ENCODE measurements at places on chromosomes 4 and X. TPM values are rescaled to one million over a fixed set of nuclear protein-coding genes. Genes with fewer than 3 reads are reported as not detected.

Gene ARAP2
- total RNA-seq = 3.6 TPM

Gene HMGB2
- total RNA-seq = 29.2 TPM

Gene SYNPO2
- 20.9 TPM for total RNA-seq

Gene CD38
- under 0.01 TPM for total RNA-seq

Gene ARMCX2
- 89.6 TPM for total RNA-seq

Gene MSN
- total RNA-seq = 236 TPM

Gene TSPAN6
- 37.3 TPM for total RNA-seq

Gene RHOXF2
- under 0.01 TPM for total RNA-seq

Gene TLR7
- under 0.01 TPM for total RNA-seq

DNA sequence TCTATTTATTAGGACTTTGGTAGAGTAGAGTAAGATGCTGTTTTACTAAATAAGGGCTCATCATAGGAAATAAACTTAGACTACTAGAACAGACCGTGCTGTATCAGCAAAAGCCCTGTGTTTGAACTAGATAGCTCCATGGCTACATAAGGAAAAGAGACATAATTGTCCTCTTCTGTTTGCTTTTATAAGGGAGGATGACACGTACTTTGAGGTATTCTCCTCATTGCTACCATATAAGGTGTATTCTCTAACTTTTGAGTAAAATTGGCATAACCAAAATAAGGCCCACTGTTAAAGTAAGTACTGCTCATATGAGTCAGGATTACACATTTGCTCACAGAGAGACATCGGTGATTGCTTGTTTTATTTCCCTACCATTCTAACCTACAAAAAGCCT lies 64.3 kb downstream of the PDLIM5 start:
- peak overlapping the region; percentile 88 for H3K27ac ChIP-seq
- H3K4me1 ChIP-seq = peaks cover 45% of the 10 kb centered on the region
- peaks cover 8% of the 10 kb centered on the region for H3K36me3 ChIP-seq
- H3K4me3 ChIP-seq = no peak overlapping the region
- H3K27me3 ChIP-seq = no peaks in the 10 kb centered on the region

- no peaks in the 10 kb centered on the region for H3K36me3 ChIP-seq
- DNase-seq = peak; percentile 61
- H3K4me3 ChIP-seq = no peak overlapping the region
- no peaks in the 10 kb centered on the region for H3K4me1 ChIP-seq
Observed at GRCh38 chrX:46803140-46803539, 33.7 kb upstream of the RP2 start.

DNA sequence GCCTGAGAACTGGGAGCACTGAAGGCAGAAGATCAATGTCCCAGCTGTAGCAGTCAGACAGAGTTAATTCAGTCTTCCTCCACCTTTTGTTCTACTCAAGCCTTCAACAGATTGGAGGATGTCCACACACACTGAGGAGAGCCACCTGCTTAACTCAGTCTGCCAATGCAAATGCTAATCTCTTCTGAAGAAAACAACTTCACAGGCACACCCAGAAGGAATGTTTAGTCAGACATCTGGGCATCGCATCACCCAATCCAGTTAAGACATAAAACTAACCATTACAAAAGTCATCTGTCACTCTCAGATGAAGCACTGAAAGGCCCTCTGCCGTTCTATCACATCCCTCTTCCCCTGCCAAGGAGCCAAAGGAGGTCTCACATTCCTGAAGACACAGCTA lies 173.7 kb downstream of the CENPC start:
- no peak overlapping the region for H3K4me3 ChIP-seq
- no peak overlapping the region for H3K27ac ChIP-seq
- no peaks in the 10 kb centered on the region for H3K4me1 ChIP-seq
- no peaks in the 10 kb centered on the region for H3K36me3 ChIP-seq
- DNase-seq = no peak
- no peaks in the 10 kb centered on the region for H3K27me3 ChIP-seq

GRCh38 chr4:3013839-3014350 lies 50.5 kb downstream of the GRK4 start:
- H3K4me1 ChIP-seq = peaks cover 9% of the 10 kb centered on the region
- no peak overlapping the region for H3K27ac ChIP-seq
- H3K27me3 ChIP-seq = no peaks in the 10 kb centered on the region
- DNase-seq = peak; percentile 29
- no peak overlapping the region for H3K4me3 ChIP-seq

GRCh38 chrX:44428989-44429627 lies 85.6 kb upstream of the EFHC2 start:
- H3K36me3 ChIP-seq = no peaks in the 10 kb centered on the region
- H3K4me3 ChIP-seq = no peak overlapping the region
- no peaks in the 10 kb centered on the region for H3K27me3 ChIP-seq
- DNase-seq = no peak
- no peaks in the 10 kb centered on the region for H3K4me1 ChIP-seq

GRCh38 chr4:8167815-8168214 lies 9.2 kb upstream of the ABLIM2 start:
- DNase-seq = peak; percentile 73
- no peak overlapping the region for H3K4me3 ChIP-seq
- H3K27me3 ChIP-seq = peaks cover 21% of the 10 kb centered on the region
- H3K4me1 ChIP-seq = no peaks in the 10 kb centered on the region

DNA sequence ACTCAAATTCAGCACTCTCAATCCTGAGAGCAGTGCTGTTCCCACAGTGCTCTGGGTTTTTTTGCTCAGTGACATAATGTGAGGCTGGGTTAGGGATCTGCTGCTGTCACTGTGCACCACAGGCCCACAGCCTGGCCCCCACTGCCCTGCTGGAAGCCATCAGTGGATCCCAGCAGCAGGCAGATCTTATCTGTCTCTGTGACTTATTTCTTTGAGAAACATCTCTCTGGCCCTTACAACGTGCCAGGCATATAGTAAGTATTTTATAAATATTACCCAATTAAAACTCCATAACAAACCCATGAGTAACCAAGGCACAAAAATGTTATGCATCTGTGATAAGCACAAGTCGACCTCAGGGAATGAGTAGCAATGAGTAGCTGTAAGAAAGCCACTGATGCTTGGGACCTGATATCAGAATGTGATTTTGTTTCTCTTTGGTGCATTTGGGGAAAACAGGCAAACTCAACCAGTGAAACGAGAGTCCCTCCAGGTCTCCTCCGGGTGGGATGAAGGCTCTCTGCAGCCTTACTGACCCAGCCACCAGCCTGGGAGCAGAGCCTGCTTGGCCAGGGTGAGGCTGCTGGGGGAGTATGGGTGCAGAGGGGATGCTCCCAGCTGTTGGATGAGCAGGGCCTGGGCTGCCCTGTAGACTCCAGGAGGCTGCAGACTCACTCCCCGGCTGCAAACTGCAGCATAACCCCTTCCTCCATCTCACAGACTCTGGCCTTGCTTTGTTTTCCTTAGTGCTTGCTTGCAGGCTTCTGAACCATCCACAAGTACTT lies 172.7 kb upstream of the LNX1 start:
- no peaks in the 10 kb centered on the region for H3K36me3 ChIP-seq
- no peaks in the 10 kb centered on the region for H3K27me3 ChIP-seq
- peaks cover 50% of the 10 kb centered on the region for H3K4me1 ChIP-seq

- peaks cover 9% of the 10 kb centered on the region for H3K27me3 ChIP-seq
- H3K27ac ChIP-seq = no peak overlapping the region
- H3K4me3 ChIP-seq = no peak overlapping the region
- no peaks in the 10 kb centered on the region for H3K36me3 ChIP-seq
- H3K4me1 ChIP-seq = peaks cover 14% of the 10 kb centered on the region
- no peak for DNase-seq
Observed at GRCh38 chr4:48018112-48018511, 1.5 kb downstream of the NIPAL1 start.

DNA sequence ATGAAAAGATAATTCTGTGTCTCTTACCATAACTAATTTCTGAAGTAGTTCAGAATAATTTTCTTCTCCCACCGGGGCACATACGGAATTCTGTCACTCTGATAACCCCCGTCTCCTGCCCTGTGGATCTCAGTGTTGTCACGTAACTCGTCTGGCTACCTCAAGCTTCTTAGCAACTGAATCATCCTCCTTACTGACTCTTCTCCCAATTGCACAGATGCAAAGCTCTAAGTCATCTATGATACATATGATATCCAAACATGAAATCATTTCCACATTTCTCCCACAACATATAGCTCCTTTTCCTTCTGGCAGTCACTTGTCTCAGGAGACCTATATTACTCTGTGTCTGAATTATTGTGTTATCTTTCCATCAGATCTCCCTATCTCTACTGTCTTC lies 1043.1 kb upstream of the TENM3 start:
- no peak for DNase-seq
- H3K27ac ChIP-seq = no peak overlapping the region
- H3K4me1 ChIP-seq = no peaks in the 10 kb centered on the region

- H3K27ac ChIP-seq = peak overlapping the region; percentile 99
- peak overlapping the region; percentile 84 for H3K4me3 ChIP-seq
- peak; percentile 90 for DNase-seq
- H3K27me3 ChIP-seq = no peaks in the 10 kb centered on the region
- H3K4me1 ChIP-seq = peaks cover 19% of the 10 kb centered on the region
- no peaks in the 10 kb centered on the region for H3K36me3 ChIP-seq
Observed at GRCh38 chr4:6986072-6986780, 56.9 kb upstream of the TADA2B start.

DNA sequence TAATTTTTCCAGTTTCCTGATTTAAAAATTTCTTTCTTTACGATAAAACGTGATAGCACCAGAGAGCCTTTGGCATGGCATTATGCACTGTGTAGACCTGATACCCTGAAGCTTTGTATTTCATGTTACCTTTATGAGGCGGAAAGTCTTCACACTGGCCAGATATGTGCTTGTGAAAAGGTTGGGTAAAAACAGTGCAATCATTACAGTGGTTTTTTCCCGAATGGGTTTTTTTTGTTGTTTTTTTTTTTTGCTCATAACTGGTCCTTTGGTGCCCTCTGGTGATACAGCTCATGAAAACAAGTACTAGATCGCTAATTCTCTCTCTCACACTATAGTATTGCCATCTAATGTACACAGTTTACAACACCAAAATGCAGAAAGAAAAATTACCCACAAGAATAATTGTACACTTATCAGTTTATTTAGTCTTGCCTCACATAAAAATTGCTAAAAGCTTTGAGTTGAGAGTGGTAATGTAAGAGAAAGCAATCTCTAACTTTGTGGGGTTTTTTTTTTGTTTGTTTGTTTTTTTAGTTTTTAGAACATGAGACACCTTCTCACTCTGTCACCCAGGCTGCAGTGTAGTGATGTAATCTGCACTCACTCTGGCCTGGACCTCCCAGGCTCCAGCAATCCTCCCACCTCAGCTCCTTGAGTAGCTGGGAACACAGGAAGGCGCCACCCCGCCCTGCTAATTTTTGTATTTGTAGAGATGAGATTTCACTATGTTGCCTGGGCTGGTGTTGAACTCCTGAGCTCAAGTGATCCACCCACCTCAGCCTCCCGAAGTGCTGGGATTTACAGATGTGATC lies 21.3 kb downstream of the SPCS3 start:
- peaks cover 6% of the 10 kb centered on the region for H3K36me3 ChIP-seq
- H3K27me3 ChIP-seq = no peaks in the 10 kb centered on the region
- DNase-seq = peak; percentile 62
- H3K4me1 ChIP-seq = peaks cover 14% of the 10 kb centered on the region
- peak overlapping the region; percentile 55 for H3K4me3 ChIP-seq

- no peak overlapping the region for H3K27ac ChIP-seq
- no peaks in the 10 kb centered on the region for H3K4me1 ChIP-seq
- H3K27me3 ChIP-seq = no peaks in the 10 kb centered on the region
- DNase-seq = no peak
- H3K4me3 ChIP-seq = no peak overlapping the region
Observed at GRCh38 chrX:141180851-141181250, 3.9 kb upstream of the LDOC1 start.

DNA sequence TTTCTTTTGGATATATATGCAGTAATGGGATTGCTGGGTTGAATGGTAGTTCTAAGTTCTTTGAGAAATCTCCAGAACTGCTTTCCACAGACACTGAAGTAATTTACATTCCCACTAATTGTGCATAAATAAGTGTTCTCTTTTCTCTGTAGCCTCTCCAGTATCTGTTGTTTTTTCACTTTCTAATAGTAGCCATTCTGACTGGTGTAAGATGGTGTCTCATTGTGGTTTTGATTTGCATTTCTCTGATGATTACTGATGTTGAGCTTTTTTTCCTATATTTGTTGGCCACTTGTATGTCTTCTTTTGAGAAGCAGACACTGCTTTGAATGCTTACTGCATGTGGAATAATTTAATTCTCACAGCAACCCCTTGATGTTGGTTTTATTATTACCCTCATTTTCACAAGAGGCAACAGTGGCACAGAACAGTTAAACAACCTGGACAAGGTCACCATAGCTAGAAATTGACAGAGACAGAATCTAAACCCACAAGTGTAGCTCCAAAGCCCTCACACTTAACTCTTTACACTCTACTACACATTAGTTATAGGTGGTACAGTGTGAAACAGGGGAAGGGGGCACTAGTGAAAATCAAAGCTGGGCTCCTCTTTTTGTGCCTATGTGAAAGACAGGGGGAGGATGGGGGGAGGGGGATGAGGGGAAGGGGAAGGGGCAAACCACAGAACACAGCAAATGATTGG lies 96.1 kb downstream of the REELD1 start:
- no peak for DNase-seq
- H3K27me3 ChIP-seq = no peaks in the 10 kb centered on the region
- H3K4me3 ChIP-seq = no peak overlapping the region
- H3K27ac ChIP-seq = no peak overlapping the region
- no peaks in the 10 kb centered on the region for H3K36me3 ChIP-seq

DNA sequence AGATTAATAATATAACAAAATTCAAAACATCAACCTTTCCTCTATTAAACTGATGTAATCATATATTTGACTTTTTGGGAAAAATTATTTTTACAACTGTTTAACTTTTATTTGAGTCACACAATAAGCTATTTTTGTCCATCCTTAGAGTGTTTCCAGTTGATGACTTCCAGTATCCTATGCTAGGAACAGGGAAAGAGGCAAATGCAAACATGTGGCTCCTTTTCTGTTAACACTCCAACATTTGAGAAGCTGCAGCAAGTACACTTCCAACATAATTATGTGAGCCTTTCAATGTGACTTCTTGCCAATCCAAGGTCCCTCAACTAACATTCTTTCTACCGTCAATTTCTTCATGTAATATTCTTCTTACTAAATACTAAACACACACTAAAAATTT lies 117.7 kb downstream of the PPA2 start:
- no peak overlapping the region for H3K27ac ChIP-seq
- no peaks in the 10 kb centered on the region for H3K4me1 ChIP-seq
- no peaks in the 10 kb centered on the region for H3K36me3 ChIP-seq
- H3K27me3 ChIP-seq = no peaks in the 10 kb centered on the region

GRCh38 chr4:168218645-168219044 lies 99.9 kb downstream of the DDX60 start:
- H3K4me3 ChIP-seq = no peak overlapping the region
- H3K36me3 ChIP-seq = no peaks in the 10 kb centered on the region
- peak; percentile 67 for DNase-seq
- no peaks in the 10 kb centered on the region for H3K27me3 ChIP-seq
- H3K4me1 ChIP-seq = peaks cover 21% of the 10 kb centered on the region
- peak overlapping the region; percentile 56 for H3K27ac ChIP-seq

DNA sequence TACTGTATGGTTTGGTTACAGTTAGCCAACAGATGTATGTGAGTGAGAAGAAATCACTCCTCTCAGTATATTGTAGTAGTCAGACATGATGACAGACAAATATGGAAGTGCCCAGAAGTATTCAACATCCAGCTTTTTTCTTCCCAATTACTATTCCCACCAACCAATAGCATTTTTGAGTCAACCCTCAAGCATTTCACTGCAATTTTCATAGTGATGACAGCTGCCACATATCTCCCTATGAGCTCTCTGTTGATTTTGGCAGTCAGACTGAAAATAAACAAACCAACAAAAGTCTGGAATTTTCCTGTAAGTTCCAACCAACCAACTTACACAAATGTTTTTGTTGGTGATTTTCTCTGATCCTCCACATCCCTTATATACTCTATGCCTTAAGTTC lies 8.2 kb upstream of the TRAM1L1 start:
- peak; percentile 67 for DNase-seq
- no peaks in the 10 kb centered on the region for H3K36me3 ChIP-seq
- no peaks in the 10 kb centered on the region for H3K27me3 ChIP-seq
- no peak overlapping the region for H3K4me3 ChIP-seq
- H3K4me1 ChIP-seq = peaks cover 5% of the 10 kb centered on the region
- no peak overlapping the region for H3K27ac ChIP-seq
